ENCODE measurements at places on chromosomes 6 and 20. TPM values are rescaled to one million over a fixed set of nuclear protein-coding genes. Genes with fewer than 3 reads are reported as not detected.

DNA sequence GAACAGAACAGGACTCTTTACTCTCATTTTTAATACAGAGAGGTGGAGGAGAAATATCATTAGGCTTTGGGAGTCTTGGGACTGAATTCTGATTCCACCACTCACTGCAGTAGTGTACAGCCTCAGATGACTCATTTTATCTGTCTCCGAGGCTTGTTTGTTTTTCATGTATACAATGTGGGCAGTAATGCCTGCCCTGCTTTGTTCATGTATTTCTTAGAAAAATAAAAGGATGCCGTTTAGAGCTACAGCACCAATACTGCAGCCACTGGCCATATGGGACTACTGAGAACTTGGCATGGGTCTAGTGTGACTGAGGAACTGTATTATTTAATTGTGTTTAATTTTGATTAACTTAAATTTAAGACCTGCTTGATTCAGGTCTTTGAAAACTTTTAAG lies 41.2 kb upstream of the JAG1 start:
- peak; percentile 64 for DNase-seq

DNA sequence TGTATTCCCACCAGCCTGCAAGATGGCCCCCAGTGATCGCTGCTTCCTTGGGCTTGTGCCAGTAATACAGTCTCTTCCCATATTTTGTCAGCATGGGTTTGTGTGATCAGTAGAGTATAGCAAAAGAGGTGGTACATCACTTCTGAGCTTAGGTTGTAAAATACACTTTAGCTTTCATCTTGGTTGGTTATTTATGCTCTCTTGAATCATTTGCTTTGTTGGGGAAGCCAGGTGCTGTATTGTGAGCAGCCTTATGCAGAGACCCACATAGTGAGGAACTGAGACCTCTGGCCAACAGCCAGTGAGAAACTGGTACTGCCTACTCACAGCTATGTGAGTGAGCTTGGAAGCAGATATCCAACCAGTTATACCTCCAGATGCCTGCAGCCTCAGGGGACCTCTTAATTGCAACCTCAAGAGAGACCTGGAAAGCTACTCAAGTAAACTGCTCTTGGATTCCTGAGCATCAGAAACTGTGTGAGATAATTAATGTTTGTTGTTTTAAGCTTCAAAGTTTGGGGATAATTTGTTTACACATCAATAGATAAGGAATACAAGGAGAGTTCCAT lies 229.3 kb downstream of the FARS2 start:
- DNase-seq, result no peak

The PLAGL2 gene
- total RNA-seq, result 15.5 TPM

GRCh38 chr6:751765-752164 lies 58.8 kb upstream of the EXOC2 start:
- no peak for DNase-seq

GRCh38 chr6:47438481-47439347 lies 38.9 kb upstream of the CD2AP start:
- DNase-seq, result no peak

The MUC21 gene
- total RNA-seq, result not detected

The BMP2 gene
- total RNA-seq, result 11.8 TPM

DNA sequence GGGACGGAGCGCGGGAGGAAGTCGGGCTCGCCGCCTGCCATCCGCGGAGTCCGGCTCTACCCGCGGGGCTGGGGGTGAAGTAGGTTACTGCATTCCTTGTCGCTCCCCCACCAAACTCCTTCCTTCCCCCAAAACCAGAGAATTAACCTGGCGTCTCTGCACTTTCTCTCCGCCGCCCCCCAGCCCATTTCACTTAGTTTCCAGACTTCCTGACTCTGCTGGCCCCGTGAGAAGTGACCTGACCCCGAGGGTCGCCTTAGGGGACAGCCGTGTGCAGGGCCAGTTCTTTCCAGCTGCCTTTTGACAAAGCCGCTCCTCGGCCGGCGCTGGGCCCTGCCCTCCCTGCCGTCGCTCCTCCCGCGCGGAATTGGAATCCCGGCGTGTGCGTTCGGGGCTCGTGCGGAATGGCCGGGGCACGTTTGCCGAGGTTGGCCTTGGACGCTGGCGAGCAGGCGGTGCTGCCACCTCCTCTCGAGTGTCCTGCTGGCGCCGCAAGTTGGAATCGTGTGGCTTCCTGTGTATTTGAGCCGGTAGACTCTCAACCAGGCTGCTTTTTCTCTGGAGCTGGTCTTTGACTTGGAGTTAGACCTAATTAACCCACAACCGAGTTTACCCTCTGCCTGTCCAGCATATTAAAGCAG lies 650 bp downstream of the DCBLD1 start:
- DNase-seq, result peak; percentile 57

The TMEM74B gene
- 0.67 TPM for total RNA-seq

GRCh38 chr20:2745936-2746635 lies 53.5 kb downstream of the EBF4 start:
- DNase-seq, result no peak

The TBXT gene
- not detected for total RNA-seq

Measured in mammary epithelial cell (primary cell).